ENCODE measurements at places on chromosomes 11 and 22. TPM values are rescaled to one million over a fixed set of nuclear protein-coding genes. Genes with fewer than 3 reads are reported as not detected.

DNA sequence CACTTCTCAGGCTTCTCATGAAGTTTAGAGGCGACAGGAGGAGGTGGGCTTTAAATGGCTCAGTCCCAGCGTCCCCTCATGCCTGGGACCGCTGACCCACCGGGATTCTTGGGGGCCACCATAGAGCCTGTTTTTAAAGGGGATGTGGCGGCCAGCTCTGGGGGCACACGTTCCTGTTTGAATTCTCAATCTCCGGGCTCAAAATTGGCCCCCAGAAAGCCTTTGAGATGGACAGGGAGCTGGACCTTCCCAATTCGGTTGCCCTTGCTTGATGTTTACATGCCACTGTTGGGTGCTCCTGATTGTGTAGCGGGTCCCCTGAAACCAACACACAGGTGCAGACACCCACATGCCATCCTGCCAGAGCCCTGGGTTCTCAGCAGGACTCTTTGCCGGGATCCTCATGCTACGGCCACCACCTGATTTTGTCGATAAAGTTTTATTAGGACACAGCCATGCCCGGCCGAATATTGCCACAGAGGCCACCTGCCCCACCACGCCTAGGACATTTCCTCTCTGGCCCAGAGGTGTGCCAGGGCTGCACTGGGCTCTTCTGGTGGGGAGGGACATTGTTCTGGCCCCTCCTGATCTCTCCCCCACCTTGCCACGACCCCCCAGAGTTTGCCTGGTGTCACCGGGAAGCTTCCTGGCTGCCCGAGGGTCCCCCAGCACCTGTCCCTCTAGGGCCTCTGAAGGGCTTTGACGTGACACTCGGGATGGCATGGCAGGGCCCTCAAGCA is 71.6 kb downstream of the KCNQ1 start:
- DNase-seq, result peak; percentile 4

- no peak for DNase-seq
Measured at GRCh38 chr11:70018816-70019215, 59.3 kb upstream of the ANO1 start.

The F2 gene
- not detected for total RNA-seq

The C11orf86 gene
- not detected for total RNA-seq

The ABTB2 gene
- 24.7 TPM for total RNA-seq

The KRTAP5-1 gene
- total RNA-seq, result not detected
